ENCODE measurements at places on chromosomes 5 and 9.

DNA sequence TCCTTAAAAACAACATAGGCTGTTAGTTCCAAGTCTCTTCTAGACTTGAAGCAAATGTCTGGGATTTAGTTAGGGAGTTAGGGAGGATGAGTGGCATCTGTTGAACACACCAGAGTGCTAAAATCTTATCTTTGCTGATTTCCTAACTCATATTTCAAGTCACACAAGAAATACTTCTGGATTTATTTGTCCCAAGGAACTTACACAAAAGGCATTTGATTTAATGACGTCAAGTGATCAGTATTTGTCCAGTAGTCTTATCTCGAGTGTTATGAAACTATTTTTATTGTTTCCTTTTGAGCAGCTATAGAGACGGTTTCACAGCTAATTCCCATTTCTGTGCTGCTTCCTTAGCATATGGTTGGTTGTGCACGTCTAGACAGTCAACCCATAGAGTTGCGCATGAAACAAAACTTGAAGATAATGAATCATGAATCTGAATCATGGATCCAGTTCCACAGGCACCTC is 140.5 kb upstream of the TUT7 start:
- no peak for DNase-seq

DNA sequence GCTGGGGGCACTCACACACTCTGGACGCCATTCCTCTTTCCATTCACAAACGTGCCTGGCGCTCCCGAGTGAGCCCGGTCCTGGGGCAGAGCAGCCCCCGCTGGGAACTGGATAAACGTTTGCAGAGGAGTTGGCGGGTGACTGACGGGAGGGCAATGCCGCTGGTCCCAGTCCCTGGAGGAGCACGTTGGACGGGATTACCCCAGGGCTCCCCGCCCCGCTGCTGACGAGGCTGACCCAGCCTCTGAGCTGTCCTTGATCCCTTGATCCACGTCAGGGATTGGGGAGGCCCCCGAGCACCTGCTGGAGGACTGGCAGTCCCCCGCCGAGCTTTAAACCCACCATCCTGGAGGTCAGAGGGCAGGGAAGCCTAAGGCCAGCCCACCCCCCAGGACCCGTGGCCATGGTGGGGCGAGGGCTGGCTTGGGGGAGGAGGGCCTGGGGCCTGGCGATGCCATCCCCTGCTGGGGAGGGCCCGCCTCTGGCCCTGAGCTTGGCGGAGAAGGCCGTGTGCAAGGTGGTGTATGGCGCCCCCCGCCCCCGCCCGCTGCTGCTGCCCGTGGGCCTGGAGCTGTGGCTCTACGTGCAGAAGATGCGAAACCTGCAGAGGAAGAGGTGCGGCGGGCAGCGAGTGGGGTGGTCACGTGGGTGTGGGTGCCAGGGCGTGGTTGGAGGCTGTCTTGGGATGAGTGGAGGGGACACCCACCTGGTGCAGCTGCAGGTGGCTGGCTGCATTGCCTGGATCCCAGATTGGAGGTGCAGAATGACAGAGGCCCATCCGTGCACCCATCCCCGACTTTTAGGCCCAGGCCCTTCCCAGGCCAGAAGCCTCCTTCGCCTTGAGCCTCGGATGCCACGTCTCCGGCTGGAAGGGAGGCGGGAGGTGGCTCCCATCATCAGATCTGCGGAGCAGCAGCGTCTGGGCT is 4.5 kb downstream of the GPSM1 start:
- DNase-seq, result no peak

DNA sequence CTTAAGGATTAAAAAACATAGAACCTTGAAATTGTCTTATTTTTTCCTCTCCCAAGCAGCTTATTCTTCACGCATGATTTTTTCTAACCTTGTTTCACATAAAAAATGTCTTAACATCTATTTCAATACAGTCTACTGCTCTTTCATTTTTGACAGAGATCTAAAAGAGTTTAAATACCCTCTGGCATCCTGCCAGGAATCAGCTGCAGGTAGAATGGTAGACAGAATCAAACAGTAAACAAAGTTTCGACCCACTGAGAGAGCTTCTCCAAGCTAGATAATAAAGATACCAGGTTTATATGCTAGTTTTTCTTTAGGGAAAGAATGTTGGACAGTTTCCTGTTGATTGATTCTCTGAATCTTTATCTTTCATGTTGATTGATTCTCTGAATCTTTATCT is 555.8 kb upstream of the CDH9 start:
- DNase-seq, result no peak

GRCh38 chr9:124537926-124538325 is 30.7 kb upstream of the NR5A1 start:
- no peak for DNase-seq

DNA sequence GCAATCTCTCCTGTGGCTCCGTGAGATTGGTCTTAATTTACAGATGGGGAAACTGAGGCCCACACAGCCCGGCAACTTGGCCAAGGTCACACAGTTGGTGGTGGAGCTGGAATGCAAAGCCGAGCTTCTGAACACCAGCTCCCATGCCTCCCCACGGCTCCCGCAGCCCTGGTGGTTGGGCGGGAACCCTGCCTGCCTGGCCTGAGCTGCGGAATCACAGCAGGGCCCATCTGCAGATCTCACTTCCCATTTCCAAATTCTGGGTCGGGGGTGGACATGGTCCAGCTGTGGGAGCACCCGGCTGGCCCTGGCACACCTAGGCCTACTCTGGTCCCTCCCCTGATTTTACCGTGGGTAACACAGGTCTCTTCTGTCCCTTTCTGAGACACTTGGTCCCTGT is 35.3 kb upstream of the PHYKPL start:
- no peak for DNase-seq

- DNase-seq, result no peak
Observed at GRCh38 chr9:110224583-110224982, 16.6 kb upstream of the C9orf152 start.

- DNase-seq, result no peak
Observed at GRCh38 chr9:88997646-88998045, 6.4 kb downstream of the S1PR3 start.

DNA sequence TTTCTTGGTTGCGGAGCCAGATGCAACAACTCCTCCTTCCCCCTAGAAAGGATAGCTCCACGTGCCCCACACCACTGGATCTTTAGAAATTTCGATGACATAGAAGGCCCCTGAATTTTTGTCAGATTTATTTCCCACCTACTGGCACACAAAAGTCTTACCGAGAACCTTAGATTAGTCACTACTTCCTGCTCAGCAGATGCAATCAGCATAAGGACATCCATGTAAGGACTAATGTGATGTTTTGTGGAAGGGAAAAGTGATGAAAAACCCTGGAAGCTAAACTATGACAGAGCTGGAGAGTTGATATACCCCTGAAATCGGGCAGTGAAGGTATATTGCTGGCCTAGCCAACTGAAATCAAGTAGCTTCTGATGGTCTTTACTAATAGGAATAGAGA is 125.5 kb upstream of the NFIL3 start:
- no peak for DNase-seq

GRCh38 chr5:80615266-80615914 is 39.1 kb upstream of the MSH3 start:
- DNase-seq, result no peak

- DNase-seq, result no peak
Observed at GRCh38 chr9:36847781-36848673, 186.0 kb downstream of the PAX5 start.

GRCh38 chr5:159514229-159514810 is 184.0 kb upstream of the IL12B start:
- DNase-seq, result no peak

- DNase-seq, result no peak
Observed at GRCh38 chr5:11563822-11564221, 340.4 kb downstream of the CTNND2 start.

GRCh38 chr9:77848897-77849296 is 182.7 kb downstream of the GNAQ start:
- no peak for DNase-seq

- no peak for DNase-seq
Observed at GRCh38 chr5:157357823-157358222, 91.9 kb downstream of the CYFIP2 start.

DNA sequence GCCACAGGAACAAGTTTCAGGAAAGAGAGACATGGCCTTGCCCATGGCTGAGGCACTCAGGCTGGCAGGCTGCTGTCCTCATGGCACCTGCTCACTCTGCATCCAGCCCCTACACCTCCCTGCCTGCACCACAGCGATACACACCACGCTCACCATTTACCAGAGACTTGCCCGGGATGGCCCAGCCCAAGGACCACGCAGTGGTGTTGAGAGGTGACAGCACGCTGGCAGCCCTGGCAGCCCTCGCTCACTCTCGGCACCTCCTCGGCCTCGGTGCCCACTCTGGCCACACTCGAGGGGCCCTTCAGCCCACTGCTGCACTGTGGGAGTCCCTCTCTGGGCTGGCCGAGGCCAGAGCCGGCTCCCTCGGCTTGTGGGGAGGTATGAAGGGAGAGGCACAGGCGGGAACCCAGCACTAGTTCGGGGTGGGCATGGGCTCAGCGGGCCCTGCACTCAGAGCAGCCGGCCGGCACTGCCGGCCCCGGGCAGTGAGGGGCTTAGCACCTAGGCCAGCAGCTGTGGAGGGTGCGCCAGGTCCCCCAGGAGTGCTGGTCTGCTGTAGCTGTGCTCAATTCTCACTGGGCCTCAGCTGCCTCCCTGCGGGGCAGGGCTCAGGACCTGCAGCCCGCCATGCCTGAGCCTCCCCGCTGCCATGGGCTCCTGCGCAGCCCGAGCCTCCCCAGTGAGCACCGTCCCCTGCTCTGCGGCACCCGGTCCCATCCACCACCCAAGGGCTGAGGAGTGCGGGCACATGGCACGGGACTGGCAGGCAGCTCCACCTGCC is 20.3 kb downstream of the ZDHHC11B start:
- DNase-seq, result no peak

DNA sequence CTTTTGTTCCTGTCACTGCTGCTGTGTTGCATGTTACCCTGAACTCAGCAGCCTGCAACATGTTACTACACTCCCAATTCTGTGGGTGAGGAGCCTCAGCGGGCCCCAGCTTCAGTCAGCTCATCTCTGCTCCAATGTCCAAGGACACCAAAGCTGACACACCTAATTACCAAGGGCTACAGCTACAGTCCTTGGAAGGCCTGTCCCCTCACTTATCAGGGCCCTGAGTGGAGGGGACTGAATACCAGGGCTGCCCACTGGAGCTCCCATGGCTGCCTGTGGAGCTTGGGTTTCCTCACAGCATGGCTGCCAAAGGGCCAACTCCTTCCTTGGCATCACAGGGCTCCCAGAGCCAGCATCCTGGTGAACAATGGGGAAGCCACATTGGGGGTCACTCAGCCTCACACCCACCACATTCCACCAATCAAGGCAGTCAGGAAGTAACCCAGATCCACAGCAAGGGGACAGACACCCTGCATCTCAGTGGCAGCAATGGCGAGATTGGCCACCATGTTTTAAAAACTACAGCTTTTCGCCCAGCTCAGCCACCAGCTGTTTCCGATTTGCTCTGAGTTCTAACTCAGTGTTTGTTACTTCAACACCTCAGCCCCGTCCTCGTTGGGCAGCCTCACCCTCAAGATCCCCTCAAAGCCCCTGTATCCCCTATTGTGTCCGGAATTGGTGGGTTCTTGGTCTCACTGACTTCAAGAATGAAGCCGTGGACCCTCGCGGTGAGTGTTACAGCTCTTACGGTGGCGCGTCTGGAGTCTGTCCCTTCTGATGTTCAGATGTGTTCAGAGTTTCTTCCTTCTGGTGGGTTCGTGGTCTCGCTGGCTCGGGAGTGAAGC is 18.9 kb downstream of the SEMA4D start:
- no peak for DNase-seq

GRCh38 chr9:86807367-86807976 is 139.8 kb downstream of the GAS1 start:
- DNase-seq, result no peak

DNA sequence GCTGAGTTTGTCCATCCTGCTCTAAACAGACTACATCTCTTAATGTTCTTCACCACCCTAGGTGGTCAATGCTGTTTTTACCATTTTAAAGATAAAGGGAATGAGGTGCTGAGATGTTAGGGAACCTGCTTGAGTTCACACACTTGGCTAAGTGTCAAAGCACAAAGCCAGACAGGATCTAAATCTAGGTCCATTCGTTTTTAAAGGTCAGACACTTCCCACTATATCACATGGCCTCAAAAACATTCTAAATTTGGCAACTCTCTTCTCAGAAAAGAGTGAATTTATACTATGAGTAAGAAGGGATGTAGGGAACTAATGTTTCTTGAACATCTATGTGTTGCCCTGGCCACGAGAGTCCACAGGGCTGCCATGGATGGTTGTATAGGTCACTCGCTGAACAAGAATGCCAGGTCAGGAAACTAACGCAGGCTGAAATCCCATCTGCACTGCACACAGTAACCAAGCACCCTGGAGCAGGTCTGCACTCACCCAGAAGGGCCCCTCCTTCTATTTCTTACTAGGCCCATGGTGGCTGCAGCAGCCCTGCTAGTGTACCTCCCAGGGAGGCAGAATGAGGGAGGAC is 213.0 kb downstream of the SPOCK1 start:
- no peak for DNase-seq
